A549 treated with CpdA at 1 μM for 4 hours (cell line): ENCODE measurements at places on chromosomes 2 and 18. TPM values are rescaled to one million over a fixed set of nuclear protein-coding genes. Genes with fewer than 3 reads are reported as not detected.

Gene SERPINB7
- total RNA-seq = 1.7 to 3.3 TPM (median 2.8 TPM) in 5 replicates

Gene IFIH1
- total RNA-seq = 0.95 to 1.9 TPM (median 1.3 TPM) in 5 replicates

Gene AGAP1
- total RNA-seq = 18.8 to 28.3 TPM (median 25.7 TPM) in 5 replicates

Gene KHK
- total RNA-seq = 8.7 to 12.4 TPM (median 8.8 TPM) in 5 replicates

Gene PARD6G
- 2.1 to 3.7 TPM (median 3.0 TPM) in 5 replicates for total RNA-seq
